Occipital lobe (tissue), 3 donors: ENCODE measurements at places on chromosomes 5 and 9. TPM values are rescaled to one million over a fixed set of nuclear protein-coding genes. Genes with fewer than 3 reads are reported as not detected.

The PCDHGA5 gene
- total RNA-seq = 6.6 TPM

The ELL2 gene
- total RNA-seq = 35.6 TPM

The FBXO10 gene
- total RNA-seq = 9.2 TPM

The SVEP1 gene
- 5.3 TPM for total RNA-seq

The INSL6 gene
- total RNA-seq = not detected

The LOX gene
- total RNA-seq = 5.8 TPM

DNA sequence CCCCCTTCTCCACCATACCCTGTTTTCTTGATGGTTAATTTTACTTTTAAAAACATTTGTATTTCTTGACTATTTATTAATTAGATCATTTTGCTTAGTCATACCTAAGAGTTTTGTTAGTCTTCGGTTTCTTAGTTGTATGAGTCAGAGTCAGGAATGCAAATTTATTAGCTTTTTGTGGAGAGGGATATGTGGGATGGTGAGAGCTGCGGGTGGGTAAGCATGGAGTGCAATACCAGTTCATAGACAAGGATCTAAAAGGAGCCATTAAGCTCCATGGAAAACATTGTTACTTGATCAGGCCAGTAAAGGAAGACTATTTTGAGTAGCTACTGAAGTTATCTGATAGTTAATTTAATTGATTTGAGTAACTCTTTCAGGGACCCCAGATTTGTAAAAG is 77.5 kb downstream of the ZSWIM6 start:
- no peak for DNase-seq

GRCh38 chr5:119344231-119344630 is 11.6 kb upstream of the TNFAIP8 start:
- no peak for DNase-seq

GRCh38 chr5:103446813-103447212 is 115.8 kb downstream of the NUDT12 start:
- no peak for DNase-seq

DNA sequence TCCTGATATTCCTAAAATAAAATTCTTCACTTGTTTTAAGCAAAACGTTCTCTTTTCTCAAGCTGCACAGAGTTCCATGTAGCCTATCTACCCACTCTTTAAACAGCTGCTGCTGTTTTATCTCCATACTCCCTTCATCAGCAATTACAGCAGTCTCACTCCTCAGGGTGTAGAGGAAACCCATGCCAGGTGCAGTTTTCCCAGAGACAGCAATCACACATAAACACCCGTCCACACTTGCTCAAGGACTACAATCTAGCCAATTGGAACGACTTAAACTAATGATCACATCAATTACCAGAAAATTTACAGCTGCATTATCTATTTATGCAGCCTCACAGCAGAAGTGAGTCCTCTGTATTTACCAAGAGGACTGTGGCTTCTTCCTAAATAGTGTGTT is 141.7 kb downstream of the HTR1A start:
- no peak for DNase-seq

- no peak for DNase-seq
Measured at GRCh38 chr5:67510204-67510603, 313.6 kb upstream of the CD180 start.

DNA sequence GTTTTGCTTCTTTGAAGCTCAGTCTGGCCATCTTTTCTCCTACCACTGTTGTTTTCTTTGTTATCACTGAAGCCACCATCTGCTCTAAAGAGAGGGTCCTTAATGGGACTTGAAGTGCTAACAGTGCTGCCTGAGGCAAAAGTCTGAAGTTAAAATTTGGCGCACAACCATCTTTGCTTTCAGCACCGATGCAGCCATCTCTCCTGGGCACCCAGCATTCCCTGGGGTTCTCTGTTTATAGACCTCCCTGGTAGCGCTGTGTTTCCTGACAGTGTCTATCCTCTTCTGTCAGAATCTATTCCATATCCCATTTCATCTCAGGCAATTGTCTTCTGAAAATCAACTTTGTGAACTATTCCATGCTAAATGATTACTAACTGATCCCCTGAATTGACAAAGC is 491.5 kb upstream of the MPDZ start:
- DNase-seq = no peak

GRCh38 chr9:35605351-35606137 is 482 bp downstream of the TESK1 start:
- no peak for DNase-seq

DNA sequence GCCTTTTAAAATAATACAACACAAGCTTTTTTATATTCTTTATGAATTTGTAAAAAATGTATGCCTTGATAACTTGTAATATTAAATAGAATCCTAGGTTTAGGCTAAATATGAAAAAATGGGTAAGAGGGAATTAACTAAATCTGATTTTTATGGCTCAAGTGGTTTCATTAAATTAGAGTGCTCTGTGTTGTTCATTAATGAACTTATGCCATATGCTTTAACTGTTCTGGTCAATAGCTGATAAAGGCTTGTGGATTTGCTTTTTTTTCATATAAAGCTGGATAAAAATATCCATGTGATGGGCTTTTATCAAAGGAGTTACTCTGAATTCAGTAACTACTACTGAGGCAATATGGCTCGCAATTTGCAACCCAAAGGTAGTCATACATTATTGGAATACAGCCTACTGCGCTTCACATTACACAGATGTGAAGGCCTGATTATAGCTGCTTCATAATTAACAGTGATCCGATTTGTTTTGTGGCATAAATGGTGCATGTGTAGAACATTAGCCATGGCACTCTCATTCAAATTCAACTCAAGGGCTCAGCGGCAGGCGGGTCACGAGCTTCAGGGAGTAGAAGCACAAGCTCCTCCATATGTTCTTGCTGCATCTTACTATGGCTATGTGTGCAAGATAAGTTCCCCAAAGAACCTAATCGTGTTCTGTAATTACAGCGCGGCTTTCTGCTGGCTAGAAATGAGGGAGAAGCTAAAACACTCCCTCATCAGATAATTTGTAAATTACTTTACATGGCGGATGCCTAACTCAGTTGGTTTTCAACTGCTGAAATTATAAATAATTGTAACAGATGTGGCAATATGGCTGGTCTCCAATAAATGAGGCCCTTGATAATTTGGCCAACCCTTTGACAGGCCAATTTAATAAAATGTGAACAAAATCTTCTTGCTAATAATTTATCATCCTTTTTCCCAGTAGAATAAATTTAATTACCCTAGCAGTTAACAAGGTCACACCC is 188.3 kb downstream of the CNTLN start:
- DNase-seq = no peak

- no peak for DNase-seq
Measured at GRCh38 chr9:80665479-80665878, 1023.9 kb downstream of the TLE1 start.

- DNase-seq = no peak
Measured at GRCh38 chr9:76651119-76651705, 113.0 kb upstream of the PCA3 start.

- DNase-seq = no peak
Measured at GRCh38 chr5:16894236-16895057, 41.6 kb downstream of the MYO10 start.

DNA sequence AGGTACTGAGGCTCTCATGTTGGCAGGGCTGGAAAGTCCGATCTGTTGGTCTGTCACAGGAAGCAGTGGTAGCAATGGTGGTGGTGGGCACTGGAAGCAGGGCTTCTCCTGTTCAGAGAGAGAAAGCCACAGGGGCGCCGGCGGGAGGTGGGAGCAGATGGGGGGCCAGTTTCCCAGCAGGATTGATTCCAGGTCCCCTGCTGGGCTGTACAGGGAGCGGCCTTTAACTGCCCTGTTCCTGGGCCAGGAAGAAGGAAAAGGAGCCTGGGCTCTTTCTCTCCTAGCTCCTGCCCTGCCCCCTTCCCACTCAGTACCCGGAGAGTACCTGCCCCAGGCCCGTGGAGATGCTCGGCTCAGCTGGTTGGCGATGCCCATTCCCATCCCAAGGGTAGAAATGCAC is 2.6 kb upstream of the DAB2IP start:
- DNase-seq = no peak

DNA sequence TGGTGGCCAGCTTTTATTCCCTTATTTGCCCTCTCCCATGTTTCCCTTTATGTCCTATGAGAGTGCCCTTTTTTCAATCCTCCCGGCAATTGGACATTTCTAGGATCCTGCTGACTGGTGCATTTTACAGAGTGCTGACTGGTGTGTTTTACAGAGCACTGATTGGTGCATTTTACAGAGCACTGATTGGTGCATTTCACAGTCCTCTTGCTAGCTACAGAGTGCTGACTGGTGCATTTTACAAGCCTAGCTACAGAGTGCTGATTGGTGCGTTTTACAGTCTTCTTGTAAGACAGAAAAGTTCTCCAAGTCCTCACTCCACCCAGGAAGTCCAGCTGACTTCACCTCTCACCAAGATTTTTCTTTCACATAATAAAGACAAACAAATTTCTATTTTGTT is 15.4 kb upstream of the FANCC start:
- no peak for DNase-seq

DNA sequence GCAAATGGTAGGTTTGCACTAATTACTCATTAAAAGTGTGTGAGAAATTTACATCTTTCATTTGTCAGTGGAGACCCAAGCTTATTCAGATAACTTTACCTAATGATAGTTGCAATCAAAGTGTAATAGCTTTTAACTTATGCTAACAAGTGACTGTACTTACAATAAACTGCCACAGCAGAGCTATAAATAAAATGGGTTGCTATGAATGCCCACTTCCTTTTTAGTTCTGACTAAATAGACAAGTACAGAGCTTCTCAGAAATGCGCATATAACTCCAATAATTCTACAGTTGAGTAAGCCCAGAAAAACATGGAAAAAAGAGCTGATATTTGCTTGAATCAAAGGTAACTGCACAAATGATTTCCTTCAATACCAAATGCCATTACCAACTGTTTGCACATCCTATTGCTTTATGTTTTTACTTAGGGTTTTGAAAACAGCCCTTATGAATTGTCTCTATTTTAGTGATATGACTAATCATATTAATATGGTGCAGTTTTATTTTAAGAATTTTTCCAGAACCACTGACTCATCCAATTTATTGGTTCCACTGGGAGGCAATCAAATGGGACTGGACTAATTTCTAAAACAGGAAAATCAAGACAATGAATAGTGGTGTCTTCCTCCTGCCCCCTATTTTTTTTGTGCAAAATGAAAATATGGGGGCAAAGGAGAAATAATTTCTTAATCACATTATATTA is 84.1 kb downstream of the PPP2R2B start:
- no peak for DNase-seq

GRCh38 chr9:90967145-90967538 is 165.5 kb downstream of the SYK start:
- DNase-seq = no peak

DNA sequence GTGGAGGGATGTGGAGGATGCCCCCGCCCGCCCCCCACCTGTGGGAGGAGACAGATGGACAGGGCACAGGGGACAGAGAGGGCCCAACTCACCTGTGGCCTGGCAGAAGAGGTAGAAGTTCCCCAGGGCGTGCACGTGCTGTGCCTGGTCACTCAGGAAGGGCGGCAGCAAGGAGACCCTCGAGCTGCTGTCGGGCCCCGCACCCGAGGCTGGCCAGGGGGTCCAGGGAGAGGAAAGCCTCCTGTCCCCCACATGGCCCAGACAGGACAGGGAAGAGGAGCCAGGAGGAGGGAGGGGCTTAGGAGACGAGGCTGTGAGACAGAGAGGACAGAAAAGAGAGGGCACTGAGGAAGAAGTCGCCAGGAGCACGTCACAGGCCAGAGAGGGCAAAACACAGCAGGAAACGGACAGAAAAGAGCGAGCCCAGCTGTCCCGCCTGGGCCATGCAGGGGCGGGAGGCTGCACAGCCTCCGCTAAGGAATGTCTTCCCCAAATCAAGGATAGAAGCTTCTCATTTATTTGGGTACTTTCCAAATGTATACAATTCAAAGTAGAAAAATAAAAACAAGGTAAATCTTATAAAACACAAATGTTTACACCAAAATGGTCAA is 58.5 kb downstream of the SECISBP2 start:
- DNase-seq = no peak

DNA sequence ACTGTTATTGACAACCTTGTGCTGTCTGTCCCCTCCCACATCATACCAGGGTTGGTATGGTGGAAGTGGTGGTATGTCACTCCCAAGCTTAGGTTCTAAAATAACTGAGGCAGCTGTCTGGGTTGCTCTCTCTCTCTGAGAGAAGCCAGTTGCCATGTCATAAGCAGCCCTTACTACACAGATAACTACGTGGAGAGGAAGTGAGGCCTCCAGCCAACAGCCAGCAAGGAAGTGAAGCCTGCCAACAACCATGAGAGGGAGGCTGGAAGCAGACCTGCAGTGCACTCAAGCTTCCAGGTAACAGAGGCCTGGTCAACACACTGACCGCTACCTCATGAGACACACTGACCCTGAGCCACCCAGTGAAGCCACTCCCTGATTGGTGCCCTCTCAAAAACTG is 18.6 kb downstream of the CTNNAL1 start:
- no peak for DNase-seq

- no peak for DNase-seq
Measured at GRCh38 chr9:133880851-133881661, 111.1 kb downstream of the VAV2 start.

DNA sequence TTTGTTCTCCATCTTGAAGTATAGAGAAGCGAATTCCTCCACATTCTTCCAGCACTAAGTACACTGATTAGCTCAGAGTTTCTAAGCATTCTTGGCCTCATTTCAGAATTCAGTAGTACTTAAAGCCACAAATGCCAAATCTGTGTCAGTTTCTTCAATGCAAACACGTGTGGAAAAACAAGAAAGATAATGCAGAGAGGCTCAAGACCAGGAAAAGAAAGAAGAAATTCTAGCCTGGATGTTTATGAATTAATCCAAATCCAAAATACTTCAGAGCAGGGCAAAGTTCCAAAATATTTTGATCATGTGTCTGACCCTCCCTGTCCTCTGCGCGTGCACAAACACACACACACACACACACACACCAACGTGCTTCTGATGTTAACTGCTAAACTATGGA is 457.6 kb downstream of the SLCO4C1 start:
- no peak for DNase-seq

DNA sequence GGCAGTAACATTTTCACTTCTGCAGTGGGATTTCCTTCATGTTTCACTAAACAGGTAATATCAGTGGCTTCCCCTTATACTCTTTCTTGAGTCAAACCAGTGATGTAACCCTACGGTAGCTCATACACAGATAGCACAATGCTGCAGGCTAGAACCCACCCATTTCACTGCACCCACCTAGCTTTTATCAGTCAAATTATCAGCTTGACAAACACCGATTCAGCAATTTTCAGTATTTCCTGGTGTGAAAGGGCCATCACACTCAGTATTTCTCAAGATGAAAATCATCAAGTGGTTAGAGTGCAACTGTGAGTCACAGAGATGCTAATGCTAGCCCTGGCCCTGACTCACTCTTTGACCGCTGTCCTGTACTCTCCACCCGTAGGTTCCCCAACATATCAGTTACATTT is 242.3 kb upstream of the PTGER4 start:
- DNase-seq = no peak
